ELF-1 (cell line): ENCODE measurements at places on chromosomes 7 and 10.

DNA sequence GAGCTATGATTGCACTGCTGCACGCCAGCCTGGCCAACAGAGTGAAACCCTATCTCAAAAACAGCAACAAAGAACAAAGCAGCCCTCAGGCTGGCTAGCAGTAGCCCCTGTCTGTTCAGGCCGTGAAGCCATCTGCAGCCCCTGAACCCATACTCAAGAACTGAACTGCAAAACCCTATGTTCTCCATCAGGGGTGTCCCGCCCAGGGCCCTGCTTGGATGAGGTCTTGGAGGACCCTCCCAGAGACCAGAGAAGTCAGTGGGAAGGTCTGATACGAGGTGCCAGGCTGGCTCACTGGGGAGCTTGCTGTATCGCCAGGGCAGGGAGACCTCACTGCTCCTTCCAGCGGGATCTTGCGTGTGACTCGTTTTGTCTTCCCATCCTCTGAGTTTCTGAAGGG is 39.3 kb downstream of the RBM17 start:
- DNase-seq: no peak

DNA sequence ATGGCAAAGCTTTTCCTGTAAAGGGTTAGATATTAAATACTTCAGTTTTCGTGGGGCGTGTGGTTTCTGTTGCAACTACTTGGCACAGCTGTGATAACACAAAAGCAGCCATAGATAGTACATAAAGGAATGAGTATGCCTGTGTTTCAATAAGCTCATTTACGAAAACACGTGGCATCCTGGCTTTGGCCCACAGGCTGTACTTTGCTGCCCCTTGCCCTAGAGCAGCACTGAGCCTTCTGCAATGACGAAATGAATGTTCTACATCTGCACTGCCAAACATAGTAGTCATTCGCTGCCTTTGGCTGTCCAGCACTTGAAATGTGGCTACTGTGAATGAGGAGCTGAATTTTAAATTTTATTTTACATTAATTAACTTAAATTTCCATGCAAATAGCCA is 376.2 kb upstream of the TPK1 start:
- DNase-seq: no peak

DNA sequence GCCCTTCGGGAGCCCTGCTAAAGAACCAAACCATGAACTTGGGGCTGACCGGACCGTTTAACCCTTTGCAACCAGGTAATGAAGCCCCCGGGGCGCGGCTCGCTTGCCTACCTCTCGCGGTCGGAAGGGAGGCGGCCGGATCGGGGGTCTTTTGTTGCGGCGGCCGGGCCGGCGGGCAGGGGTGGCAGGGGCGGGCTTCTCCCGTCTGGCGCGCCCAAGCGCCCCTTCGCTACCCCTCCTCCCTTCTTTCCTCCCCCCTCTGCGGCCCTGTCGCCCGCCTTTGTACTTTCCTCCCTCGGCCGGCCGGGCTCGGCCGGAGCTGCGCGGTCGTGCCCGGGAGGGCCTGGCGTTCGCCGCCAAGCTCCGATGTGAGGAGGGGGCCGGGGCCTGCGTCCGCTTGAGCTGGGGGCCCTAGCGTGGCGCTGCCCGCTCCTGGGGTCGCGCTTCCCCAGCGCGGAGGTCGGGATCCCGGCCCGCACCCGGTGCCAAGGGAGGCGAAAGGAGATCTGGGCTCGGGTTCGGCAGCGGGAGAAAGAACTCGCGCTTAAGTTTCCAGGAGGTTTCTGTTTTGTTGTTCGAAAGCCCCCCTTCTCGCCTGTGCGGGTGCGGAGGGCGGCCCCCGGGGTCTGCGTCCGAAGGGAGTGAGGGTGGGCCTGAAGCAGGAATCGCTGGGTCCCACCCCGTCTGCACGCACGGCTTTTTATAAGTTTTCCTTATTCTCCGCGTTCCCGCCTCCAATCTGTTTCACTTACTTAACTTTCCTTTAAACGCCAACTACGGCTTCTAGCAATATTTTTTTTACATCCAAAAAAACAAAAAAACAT is 436.8 kb upstream of the GALNT17 start:
- peak; percentile 60 for DNase-seq

GRCh38 chr7:4164556-4164955 is 517.5 kb upstream of the FOXK1 start:
- peak; percentile 47 for DNase-seq

DNA sequence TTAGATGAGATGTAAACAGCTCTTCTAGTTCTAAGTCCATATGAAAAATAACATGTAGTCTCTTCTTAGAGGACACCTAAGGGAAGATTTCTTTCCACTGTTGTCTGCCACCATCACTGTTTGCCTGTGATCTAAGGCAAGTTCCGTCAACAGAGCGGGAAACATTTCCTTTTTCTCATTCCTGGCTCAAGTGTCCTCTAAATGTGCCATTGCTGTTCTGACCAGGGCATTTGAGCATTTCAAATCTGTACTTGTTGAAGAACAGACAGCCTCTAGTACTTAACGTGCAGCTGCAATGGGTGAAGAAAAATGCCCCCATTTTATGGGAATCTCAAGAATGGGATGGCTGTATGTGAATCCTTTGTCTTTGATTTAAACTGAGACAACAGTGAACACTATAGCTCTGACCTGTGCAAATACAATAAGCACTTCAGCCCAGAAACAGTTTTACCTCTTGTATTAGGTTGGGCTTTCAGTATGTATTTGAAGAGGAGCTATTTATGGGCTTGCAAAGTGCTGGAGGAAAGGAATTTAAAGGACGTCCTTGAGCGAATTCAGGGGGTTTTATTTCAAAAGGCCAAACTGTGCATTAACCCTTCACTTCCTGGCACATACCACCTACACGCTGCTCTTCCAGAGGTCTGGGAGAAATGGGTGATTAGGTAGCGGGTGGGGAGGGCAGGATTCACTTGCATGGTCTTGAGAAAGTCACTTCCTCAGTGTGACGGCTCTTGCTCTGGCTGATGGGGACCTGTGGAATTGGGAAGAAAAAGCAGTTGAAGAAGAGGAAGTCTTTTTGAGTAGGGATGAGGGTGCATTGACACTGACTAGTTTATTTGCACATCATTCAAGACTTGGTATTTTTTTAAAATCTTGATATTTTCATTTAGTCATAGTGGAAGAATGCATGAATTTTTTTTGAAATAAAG is 66.1 kb downstream of the THNSL1 start:
- DNase-seq: peak; percentile 48

DNA sequence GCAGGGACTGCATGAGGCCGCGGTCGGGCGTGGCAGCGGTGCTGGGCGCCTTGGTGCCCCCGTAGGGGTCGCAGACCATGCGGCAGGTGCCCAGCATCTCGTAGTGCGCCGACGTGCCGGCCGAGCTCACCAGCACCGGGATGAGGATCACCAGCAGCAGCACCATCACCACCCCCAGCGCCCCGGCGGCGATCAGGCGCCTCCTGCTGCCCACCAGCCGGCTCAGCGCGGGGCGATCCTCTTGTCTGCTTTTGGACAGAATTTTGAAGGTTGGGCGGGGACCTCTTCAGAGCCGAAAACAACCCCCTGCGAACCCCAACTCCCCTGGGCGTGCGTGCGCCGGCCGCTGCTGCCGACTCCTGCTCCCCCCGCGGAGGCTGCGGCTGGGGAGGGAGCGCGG is 779 bp downstream of the C1QL3 start:
- DNase-seq: peak; percentile 60

DNA sequence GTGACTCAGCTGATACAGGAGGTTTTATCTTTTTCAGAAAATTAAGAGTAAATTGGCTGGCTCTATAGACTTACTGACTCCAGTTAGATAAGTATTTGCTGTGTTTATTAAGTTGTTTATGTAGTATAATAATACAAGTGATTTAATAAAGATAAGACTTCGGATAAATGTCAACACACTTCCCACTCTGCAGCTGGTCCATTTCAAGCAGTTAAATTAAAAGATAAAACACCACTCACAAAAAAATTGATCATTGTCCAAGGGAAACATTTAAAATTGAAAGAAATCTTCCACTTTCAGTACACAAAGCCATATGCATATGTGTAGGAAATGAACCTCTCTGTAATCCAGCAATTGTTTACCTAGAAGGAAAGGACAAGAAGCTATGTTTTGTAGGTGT is 106.1 kb upstream of the SP8 start:
- no peak for DNase-seq

GRCh38 chr10:12388671-12389070 is 39.3 kb downstream of the CAMK1D start:
- DNase-seq: no peak

DNA sequence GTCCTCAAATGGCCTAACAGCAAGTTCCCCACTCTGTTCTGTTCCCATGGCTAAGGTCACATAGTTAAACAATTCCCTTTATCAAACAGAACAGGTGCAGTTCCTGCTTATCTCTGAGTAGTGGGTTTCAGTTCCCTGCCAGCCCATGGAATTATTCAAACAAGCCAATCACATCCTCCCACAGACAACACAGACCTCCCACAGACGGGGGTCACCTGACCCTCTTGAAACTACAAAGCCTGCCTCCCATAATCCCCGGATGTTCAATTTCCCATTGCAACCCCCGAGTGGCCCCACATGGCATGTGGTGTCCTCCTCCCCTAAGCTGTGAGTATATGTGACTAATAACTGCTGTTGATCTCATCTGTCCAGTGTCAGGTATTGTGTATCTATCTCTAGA is 64.1 kb downstream of the TMEM168 start:
- no peak for DNase-seq

DNA sequence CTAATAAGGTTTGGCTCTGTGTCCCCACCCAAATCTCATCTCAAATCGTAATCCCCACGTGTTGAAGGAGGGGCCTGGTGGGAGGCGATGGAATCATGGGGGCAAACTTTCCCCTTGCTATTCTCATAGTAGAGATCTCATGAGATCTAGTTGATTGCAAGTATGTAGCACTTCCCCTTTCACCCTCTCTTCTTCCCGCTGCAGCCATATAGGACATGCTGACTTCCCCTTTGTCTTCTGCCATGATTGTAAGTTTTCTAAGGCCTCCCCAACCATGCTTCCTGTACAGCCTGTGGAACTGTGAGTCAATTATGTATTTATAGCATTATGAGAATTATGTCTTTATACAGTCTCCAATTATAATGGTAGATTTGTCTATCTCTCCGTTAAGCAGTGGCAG is 594.5 kb downstream of the ACTR3B start:
- DNase-seq: no peak

DNA sequence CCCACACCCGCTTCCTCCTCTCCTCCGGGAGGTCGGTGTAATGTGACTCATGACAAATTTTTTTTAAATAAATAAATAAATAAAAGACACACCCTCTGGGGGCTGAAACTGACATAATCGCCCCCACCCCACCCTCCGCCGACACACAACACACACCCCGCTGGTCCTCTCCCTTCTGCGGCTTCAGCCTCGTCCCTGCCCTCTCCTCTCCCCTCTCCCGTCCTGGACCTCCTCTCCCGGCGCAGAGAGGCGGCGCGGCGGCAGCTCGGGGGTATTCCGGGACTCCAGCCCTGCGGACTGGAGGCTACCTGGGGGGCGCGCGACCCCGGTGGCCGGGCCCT is 686 bp downstream of the ABI1 start:
- peak; percentile 53 for DNase-seq

DNA sequence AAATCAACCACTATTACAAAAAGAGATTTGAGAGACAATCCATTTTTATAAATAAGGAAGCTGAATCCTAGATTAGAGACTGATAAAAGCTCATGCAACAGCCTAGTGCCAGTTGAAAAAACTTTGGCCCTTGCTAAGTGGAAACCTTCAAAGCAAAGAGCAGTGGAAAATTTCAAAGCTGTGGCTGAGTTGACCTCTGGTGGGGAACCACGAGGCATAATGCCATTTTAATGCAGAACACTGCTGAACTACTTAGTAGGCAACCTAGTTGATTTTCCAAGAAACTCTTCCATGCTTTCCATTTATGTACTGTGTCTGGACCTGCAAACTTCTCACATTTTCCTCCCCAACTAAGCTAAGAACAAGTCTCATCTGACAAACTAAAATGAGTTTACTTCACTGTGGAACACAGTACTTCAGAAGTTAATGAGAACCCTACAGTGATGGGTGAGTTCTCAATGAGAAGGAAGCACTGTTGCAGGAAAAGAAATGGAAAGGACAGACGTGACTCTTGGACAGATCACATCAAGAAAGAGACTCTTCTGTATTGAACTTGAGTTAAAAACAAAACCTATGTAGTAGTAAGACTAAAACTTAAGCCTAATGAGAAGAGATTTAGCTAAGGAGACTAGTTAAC is 19.5 kb downstream of the FZD9 start:
- no peak for DNase-seq

- DNase-seq: no peak
These were observed 38.4 kb downstream of the EEPD1 start for GRCh38 chr7:36191292-36191920.

DNA sequence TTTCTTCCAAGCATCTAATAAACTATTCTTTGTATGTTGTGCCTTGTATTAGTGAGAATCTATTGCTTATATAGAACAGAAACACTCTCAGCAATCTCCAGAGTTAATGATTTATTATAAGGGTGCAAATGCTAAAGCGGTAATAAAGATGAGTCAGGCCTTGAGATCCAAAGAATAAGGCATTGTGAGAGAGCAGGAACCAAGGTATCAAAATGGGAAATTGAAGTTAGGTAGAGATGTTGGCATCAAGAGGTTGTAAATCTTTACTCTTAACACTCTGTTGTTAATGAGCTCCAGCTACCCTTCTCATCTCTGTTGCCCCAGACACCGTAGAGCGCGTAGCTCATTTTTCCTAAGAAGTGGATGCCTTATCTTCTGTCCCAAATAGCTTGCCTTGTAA is 375.2 kb downstream of the ARL4A start:
- DNase-seq: no peak

GRCh38 chr10:96208271-96208670 is 63.1 kb downstream of the BLNK start:
- no peak for DNase-seq

- peak; percentile 6 for DNase-seq
These were observed 590.2 kb downstream of the MAGI2 start for GRCh38 chr7:78863281-78863680.

- no peak for DNase-seq
These were observed 586.4 kb upstream of the SEMA3D start for GRCh38 chr7:85773116-85773728.

GRCh38 chr7:7883394-7883793 is 85.2 kb upstream of the GLCCI1 start:
- no peak for DNase-seq

DNA sequence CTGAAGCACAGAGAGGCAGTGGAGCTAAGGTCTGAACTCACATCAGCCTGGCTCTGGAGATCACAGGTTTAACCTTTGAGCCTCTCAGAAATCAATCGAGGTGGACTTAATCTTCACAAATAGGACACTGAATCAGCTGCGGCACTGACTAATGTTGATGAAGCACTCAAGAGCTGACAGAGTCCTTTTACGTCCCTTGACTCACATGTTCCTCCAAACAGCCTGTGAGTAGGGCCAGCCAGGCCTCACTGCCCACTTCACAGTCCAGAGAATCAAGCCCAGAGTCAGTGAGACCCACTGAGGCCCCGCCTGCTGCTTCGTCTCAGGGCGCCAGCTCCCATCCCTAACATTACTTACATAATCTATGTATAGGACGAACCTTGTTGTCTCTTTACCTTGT is 63.1 kb downstream of the TNS3 start:
- no peak for DNase-seq

GRCh38 chr7:129166745-129167144 is 21.7 kb upstream of the SMO start:
- no peak for DNase-seq

GRCh38 chr7:17009007-17009719 is 127.4 kb upstream of the AGR3 start:
- DNase-seq: no peak
